ENCODE measurements at places on chromosomes 7 and 10. TPM values are rescaled to one million over a fixed set of nuclear protein-coding genes. Genes with fewer than 3 reads are reported as not detected.

Gene TUBB8
- not detected for total RNA-seq

Gene TCF7L2
- total RNA-seq, result 0.76 TPM

Gene GRM3
- total RNA-seq, result not detected

DNA sequence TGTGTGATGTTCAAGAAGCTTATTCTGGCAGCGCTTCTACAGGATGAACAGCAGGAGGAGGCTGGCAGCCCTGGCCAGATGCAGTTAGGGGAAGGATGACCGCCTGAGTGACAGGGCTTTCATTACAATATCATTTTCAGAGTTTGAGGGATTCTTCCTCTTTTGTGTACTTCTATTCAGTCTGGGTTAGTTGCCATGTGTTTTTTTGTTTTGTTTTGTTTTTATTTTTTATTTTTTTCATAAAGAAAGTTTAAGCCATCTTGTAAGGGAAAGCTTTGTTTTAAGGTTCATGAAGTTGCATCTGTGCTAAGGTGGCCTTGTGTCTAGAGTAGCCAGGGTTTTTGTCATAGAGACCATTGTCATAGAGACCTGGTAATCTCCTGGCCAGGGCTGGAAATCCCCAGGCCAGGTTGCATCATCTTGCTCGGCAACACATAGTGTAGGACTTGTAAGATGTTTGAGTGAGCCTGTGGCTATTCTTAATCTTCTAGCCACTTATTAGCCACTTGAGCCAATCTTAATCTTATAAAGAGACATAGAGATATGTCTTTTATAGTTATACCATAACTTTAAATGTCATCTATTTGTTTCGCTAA lies 230.5 kb upstream of the TMEM229A start:
- no peak for DNase-seq

Gene STEAP4
- total RNA-seq, result 0.48 TPM

DNA sequence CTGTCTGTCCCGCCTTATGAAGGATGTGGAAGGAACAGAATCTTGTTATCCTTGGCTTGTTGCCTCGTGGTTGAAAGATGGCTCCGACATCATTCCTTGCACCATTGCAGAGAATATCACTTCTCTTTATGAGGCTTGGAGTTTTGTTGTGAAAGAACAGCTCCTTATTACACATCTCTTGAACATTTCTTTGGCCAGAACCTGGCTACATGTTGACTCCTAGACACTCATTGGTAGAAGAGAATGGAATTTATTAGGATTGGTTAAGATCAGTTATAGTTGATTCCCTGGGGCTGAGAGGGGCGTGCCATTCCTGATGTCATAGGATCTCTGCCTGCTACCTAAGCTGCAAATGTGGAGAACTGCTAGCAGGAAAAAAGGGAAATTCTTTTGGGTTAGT lies 180.5 kb upstream of the CTBP2 start:
- DNase-seq, result no peak

- no peak for DNase-seq
These were observed 24.5 kb downstream of the RAPGEF5 start for GRCh38 chr7:22332461-22332870.

GRCh38 chr7:98194672-98195457 lies 16.4 kb upstream of the BHLHA15 start:
- no peak for DNase-seq
